ENCODE measurements at places on chromosomes 13 and 19.

GRCh38 chr19:29665826-29666577 is 741 bp downstream of the PLEKHF1 start:
- DNase-seq: peak; percentile 37

GRCh38 chr13:91659256-91660075 is 261.0 kb downstream of the GPC5 start:
- no peak for DNase-seq

GRCh38 chr13:74661851-74662250 is 527.6 kb upstream of the KLF12 start:
- no peak for DNase-seq

DNA sequence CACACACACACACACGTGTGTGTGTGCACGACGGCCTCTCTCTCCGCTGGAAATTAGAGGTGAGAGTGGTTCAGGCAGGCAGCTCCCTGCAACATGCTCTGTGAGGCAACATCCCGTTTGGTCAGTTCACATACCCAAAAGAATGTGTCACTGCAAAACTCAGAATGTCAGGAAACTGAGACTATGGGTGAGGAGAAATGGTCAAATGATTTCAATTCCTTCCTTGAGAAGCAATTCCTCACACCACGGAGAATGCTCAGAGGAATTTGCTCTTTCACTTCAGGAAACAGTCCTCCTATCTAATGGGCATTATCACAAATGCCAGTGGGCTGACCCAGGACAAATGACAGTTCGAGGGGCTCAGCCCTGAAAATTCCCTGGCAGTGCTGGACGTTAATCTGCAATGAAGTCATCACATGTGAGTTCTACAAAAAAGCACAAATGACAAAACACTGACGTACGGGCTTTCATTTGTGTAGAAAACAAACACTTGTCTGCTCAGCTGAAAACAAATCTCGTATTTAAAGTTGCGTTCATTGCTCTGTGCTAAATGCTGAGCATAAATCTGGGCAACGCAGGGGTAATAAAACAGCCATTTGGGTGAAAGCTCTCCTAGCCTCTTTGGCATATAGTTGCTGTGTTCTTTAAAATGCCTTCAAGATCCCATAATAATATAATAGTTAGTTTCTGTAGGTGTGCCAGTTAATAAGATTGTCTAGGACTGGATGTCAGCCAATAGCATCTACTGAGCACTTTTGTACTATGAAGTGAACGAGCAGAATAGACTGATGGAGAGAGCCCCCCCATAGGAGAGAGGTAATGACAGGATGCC is 18.6 kb upstream of the LATS2 start:
- no peak for DNase-seq

DNA sequence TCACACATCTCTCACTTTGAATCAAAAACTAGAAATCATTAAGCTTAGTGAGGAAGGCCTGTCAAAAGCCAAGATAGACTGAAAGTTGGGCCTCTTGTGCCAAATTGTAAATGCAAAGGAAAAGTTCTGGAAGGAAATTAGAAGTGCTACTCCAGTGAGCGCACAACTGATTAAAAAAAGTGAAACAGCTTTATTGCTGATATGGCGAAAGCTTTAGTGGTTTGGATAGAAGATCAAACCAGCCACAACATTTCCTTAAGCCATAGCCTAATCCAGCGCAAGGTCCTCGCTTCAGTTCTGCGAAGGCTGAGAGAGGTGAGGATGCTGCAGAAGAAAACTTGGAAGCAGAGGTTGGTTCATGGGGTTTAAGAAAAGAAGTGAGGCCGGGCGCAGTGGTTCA is 7.6 kb downstream of the PCCA start:
- DNase-seq: no peak
